ENCODE measurements at places on chromosomes 3 and 15.

DNA sequence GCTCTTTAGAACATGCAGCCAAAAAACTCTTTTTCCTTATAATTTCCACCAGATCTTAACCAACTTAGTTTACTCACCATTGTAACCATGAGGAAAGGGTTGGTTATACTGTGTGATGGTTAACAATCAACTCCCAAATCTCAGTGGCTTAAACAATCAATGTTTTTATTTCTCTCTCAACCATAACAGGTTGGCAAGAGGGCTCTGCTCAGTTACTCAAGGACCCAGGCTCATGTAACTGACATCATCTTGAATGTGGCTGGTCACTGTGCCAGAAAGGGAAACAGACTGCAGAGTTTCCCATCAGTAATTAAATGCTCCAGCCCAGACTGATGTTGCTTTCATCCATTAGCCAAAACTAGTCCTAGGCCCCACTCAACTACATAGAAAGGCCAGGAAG lies 69.0 kb downstream of the ANKRD28 start:
- H3K4me1 ChIP-seq = peaks cover 22% of the 10 kb centered on the region
- H3K27ac ChIP-seq = no peak overlapping the region
- H3K27me3 ChIP-seq = no peaks in the 10 kb centered on the region
- H3K4me3 ChIP-seq = no peak overlapping the region

DNA sequence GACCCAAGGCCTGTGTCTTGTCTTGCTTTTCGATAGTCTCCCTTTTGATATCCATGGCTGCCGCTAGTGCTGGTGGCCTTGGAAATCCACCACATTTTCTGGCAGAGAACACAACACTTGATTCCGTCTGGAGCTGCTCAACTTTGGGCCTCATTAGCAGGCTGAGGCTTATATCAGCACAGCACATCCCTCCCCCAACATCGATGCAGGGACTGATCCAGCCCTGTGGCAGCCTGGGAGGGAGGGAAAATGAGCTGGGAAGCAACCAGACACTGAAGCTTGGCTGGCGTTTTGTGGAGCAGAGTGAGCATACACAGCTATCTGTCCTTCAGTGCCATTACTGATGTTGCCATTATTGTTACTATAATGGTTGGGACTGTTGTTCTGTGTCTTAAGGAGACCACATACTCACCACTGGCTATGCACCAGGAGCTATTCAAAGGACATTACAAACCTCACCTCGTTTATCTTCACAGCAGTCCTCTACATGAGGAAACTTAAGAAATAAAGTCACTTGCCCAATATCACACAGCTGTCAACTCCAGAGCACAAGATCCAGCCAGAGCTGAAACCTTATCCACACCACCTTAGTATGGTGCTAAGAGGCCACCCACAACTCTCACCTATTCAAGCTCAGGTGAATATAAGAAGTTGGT lies 102.9 kb downstream of the SUCLG2 start:
- no peaks in the 10 kb centered on the region for H3K27me3 ChIP-seq
- H3K27ac ChIP-seq = no peak overlapping the region
- DNase-seq = no peak
- H3K36me3 ChIP-seq = peaks cover 33% of the 10 kb centered on the region

DNA sequence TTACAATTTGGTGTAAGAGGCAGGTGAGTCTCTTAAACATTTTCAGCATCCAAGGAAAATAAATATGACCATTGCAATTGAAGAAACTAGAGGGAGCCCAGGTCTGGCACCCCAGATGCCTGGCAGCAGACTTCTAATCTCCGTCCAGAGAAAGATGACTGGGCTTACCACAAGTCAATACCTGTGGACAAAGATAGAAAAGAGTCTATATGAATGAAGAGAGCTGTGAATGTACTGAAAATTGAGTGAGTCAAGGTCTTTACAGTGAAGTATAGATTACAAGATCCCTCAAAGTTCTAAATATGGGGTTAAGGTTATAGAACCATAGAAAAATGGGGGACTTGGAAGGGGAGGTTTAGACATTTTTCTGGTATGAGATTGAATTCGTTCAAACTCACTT lies 827.4 kb upstream of the NR2F2 start:
- H3K4me1 ChIP-seq = no peaks in the 10 kb centered on the region
- H3K27me3 ChIP-seq = no peaks in the 10 kb centered on the region
- H3K27ac ChIP-seq = no peak overlapping the region
- H3K4me3 ChIP-seq = no peak overlapping the region
- no peak for DNase-seq

DNA sequence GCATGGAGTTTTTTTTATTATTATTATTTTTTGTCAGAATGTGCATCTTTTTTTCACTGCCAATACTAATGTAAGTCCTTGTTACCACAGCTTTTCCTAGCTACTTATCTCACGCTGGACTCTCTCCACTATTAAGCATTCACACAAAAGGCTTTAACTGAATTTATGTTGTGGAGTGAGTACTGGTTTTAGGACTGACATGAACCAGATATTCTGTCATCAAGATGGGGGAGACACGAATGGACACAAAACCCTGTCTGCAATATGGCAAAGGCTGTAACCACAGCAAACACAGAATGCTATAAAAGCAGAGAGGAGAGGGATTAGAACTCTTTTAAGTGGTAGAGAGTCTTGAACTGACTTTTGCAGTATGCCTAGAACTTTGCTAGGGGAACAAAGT lies 592.2 kb upstream of the TBL1XR1 start:
- no peak for DNase-seq
- H3K27me3 ChIP-seq = no peaks in the 10 kb centered on the region
- no peak overlapping the region for H3K4me3 ChIP-seq
- no peak overlapping the region for H3K27ac ChIP-seq

GRCh38 chr3:124296406-124296805 lies 304.5 kb upstream of the ROPN1 start:
- no peak for DNase-seq
- H3K4me1 ChIP-seq = no peaks in the 10 kb centered on the region
- peaks cover 6% of the 10 kb centered on the region for H3K27me3 ChIP-seq
- H3K4me3 ChIP-seq = no peak overlapping the region
